Right atrium auricular region (tissue), 2 donors: ENCODE measurements at places on chromosomes 13 and 19. TPM values are rescaled to one million over a fixed set of nuclear protein-coding genes. Genes with fewer than 3 reads are reported as not detected.

The RFPL4A gene
- not detected for total RNA-seq

The NOTCH3 gene
- total RNA-seq = 34.2 TPM

The ARL11 gene
- 0.63 TPM for total RNA-seq

The PRRG2 gene
- total RNA-seq = 0.63 TPM

The LPAR2 gene
- 0.89 TPM for total RNA-seq

The CBY2 gene
- not detected for total RNA-seq

The NCR1 gene
- total RNA-seq = not detected

The ZNF737 gene
- total RNA-seq = 13.0 TPM

The ZNF578 gene
- total RNA-seq = 1.5 TPM

The GPR12 gene
- not detected for total RNA-seq

The ZFR2 gene
- not detected for total RNA-seq

The DACT3 gene
- 23.5 TPM for total RNA-seq

The CD37 gene
- total RNA-seq = 2.6 TPM

The IGLON5 gene
- total RNA-seq = not detected

The ISYNA1 gene
- total RNA-seq = 24.1 TPM

The GJB2 gene
- total RNA-seq = 0.20 TPM

The RB1 gene
- 27.1 TPM for total RNA-seq

The DAND5 gene
- total RNA-seq = 2.9 TPM

The SLITRK1 gene
- total RNA-seq = not detected

The ZIC5 gene
- total RNA-seq = not detected

The KL gene
- total RNA-seq = 2.4 TPM

The AZU1 gene
- total RNA-seq = not detected

The RNASEH2B gene
- total RNA-seq = 22.9 TPM

The NLRP11 gene
- not detected for total RNA-seq

The CLDND2 gene
- not detected for total RNA-seq

The GGN gene
- 1.3 TPM for total RNA-seq
